ENCODE measurements at places on chromosomes 16 and 17. TPM values are rescaled to one million over a fixed set of nuclear protein-coding genes. Genes with fewer than 3 reads are reported as not detected.

- H3K4me3 ChIP-seq: no peak overlapping the region
- peaks cover 29% of the 10 kb centered on the region for H3K4me1 ChIP-seq
- H3K27me3 ChIP-seq: no peaks in the 10 kb centered on the region
- no peak overlapping the region for H3K27ac ChIP-seq
- H3K36me3 ChIP-seq: peaks cover 22% of the 10 kb centered on the region
Observed at GRCh38 chr16:1768061-1768766, 3.1 kb downstream of the NME3 start.

GRCh38 chr16:35795361-35796029, 2336.1 kb downstream of the TP53TG3F start:
- no peak for DNase-seq
- H3K27me3 ChIP-seq: no peaks in the 10 kb centered on the region
- H3K27ac ChIP-seq: no peak overlapping the region

DNA sequence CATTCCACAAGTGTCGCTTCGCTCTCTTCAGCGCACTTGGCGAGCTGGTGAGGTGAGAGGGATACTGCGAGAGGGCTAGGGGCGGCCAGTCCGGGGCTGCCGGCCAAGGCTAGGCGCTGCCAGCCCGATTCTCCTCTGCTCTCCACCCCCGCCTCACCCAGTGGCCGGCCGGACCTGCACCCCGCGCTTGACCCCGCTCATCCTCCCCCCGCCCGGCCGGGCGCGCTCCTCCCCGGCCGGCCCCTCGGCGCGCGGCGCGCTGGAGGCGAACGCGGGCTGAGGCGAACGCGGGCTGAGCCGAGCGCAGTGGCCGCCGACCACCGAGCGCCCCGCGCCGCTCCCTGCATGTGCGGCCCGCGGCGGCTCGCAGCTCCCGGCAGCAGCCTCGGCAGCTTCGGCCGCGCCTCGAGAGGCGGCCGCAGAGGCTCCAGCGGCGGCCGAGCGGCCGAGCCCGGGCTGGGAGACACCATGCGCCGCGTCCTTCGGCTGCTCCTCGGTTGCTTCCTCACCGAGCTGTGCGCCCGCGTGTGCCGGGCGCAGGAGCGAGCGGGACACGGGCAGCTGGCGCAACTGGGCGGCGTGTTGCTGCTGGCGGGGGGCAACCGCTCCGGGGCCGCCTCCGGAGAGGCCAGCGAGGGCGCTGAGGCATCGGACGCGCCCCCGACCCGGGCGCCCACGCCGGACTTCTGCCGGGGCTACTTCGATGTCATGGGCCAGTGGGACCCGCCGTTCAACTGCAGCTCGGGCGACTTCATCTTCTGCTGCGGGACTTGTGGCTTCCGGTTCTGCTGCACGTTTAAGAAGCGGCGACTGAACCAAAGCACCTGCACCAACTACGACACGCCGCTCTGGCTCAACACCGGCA, at the start of gene SHISA9:
SHISA9 (plus strand) TSS at position 2 of the 865 bp plus-strand sequence.
- DNase-seq: no peak
- peaks cover 14% of the 10 kb centered on the region for H3K27me3 ChIP-seq
- no peak within 1 kb of the TSS for H3K4me3 ChIP-seq

Gene PPP1R1B
- total RNA-seq: 75.8 TPM

GRCh38 chr16:535446-536405, 8.2 kb downstream of the CAPN15 start:
- DNase-seq: no peak
- H3K27ac ChIP-seq: no peak overlapping the region
- no peak overlapping the region for H3K4me3 ChIP-seq
- peaks cover 65% of the 10 kb centered on the region for H3K4me1 ChIP-seq
- no peaks in the 10 kb centered on the region for H3K36me3 ChIP-seq

Gene ABCC11
- 0.52 TPM for total RNA-seq

Gene TNFRSF17
- not detected for total RNA-seq

Gene ARL5C
- total RNA-seq: 0.26 TPM

- no peak overlapping the region for H3K4me3 ChIP-seq
- H3K27ac ChIP-seq: no peak overlapping the region
- H3K36me3 ChIP-seq: no peaks in the 10 kb centered on the region
Observed at GRCh38 chr16:10622036-10622921, 41.9 kb upstream of the EMP2 start.

DNA sequence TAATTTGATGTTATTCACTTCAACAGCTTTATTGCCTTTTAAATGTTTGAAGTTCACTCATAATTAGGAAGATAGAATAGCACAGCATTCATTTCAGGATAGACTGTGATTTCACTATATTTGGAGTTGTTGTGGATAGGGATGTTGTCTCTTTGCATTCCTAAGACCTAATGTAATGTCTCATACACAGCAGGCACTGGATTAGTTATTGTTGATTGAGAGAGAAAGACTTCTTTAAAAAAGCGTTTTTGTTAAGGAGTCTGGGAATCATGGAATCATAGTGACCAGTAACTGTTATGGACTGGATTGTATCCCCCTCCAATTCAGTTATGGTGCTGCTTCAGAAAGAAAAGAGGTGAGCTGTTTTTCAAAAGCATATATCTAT, 122.0 kb downstream of the USP22 start:
- H3K4me1 ChIP-seq: no peaks in the 10 kb centered on the region
- no peaks in the 10 kb centered on the region for H3K36me3 ChIP-seq
- H3K27ac ChIP-seq: no peak overlapping the region
- no peak overlapping the region for H3K4me3 ChIP-seq
- H3K27me3 ChIP-seq: no peaks in the 10 kb centered on the region
